ENCODE measurements at places on chromosomes 2 and 18.

GRCh38 chr2:132670496-132671150 lies 618 bp upstream of the LYPD1 start:
- DNase-seq: peak; percentile 52

- no peak for DNase-seq
These were observed 52.2 kb downstream of the C2orf74 start for GRCh38 chr2:61214171-61214570.

DNA sequence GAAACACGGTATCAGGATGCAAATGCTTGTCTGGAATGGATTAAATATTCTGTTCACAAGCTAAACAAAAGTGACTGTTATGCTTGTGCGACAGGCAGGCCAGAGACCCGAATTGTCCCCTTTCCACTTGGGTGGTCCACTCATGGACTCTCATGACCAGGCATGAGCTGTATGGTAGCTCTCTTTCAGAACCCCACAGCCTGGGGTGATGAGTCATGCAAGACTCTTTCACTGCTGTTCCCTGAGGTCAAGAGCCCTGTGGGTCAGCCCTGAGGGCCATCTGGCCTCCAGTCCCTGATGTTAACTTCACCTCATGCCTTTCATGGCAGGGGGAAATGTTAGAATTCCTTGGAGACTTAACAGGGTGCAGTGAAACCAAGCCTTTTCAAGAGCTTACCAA lies 13.7 kb upstream of the SAP130 start:
- no peak for DNase-seq

DNA sequence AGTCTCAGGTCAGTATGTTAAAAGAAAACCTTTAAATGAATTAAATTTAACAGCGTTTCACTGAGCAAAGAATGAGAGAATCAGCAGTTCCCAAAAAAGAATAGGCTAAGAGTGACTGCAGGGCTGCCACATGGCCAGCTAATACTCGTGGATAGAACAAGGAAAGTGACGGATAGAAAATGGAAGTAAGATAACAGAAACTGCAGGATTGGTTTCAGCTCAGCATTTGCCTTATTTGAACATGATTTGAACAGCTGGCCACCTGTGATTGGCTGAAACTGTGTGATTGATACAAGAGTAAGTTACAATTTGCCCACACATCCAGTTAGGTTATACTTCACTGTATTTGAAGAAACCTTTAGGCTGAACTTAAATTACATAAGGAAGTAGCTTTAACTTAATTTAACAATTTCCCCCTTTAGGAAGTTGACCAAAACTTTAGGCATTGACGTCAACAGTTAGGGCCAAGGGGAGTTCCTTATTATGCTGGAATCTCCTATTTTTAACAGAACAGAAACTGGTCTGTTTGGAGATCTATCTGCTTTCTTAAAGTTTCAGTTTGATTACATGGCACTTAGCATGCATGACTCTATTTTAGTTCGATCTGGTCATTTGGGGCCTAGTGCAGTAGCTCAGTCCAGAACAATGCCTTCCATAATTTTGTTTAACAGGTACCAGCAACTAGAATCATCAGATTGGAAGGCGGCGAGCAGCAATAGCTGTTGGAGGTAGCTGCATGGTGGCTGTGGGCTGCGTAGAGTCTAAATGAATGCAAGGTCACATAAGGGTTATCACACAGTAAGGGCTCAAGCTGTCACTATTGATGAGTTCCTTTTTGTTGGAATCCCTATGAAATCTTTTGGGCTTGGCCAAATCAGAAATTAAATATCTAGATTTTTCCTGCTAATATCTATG lies 143.4 kb downstream of the TRIM43 start:
- no peak for DNase-seq

DNA sequence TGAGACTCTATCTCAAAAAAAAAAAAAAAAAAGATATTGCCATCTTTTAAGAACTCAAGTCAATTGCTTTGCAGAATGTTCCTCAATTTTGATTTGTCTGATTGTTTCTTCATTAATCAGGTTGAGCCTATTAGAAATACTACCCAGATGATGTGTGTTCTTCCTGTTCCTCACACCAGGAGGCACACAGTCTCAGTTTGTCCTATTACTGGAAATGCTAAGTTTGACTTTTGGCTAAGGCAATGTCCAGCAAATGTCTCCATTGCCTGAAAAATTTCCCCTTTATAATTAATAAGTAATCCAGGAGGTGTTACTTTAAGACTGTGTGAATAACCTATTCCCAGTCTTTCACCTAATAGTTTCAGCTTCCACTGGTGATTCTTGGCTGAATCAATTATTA lies 28.4 kb downstream of the BOLA3 start:
- DNase-seq: no peak

GRCh38 chr18:28409811-28410210 lies 232.9 kb upstream of the CDH2 start:
- DNase-seq: no peak

GRCh38 chr2:106057206-106057605 lies 136.9 kb downstream of the UXS1 start:
- DNase-seq: no peak

DNA sequence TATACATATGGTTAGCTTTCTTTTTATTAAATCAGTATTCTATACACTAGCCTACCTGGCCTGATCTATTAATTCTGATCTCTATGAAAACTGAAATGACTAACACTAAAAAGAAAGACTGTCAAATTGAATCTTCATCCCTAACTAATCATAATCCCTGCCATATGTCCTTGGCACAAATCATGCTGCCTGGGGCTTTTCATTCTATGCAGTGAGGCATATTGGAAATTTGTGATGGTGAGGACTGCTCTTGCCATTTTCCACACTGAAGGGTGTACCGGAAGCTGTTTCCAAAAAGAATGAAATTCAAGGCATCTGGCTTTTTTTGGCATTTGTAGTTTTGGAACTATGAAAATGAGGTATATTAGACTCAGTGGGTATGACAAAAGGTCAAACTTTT lies 39.7 kb downstream of the RAPGEF4 start:
- DNase-seq: no peak

DNA sequence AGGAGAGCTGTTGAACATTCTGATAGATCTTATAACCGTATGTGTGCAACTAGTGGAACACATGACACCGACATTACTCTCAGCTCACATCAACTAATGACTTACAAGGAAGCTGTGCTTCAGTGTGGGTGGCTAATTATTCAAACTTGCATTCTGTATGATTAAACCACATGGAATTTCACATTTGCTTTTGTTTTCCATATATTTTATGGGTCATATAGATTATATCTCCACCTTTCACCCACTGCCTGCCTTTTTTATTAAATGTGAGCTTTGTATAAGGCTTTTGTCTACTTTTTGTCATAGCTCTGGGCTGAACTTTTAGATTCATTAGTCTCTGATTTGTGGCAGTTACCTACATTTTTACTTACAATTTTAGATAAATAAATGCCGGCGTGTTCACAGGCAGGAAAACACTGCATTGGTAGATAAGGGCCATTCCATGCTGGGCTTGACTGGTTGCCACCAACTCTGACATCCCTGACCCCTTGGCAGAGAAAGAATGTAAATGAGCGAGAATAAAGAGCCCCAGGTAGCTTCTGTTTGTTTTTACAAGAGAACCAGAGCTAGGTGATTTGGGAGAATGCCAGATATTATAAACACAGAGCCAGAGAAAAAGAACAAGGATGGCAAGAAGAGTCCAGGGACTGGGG lies 35.7 kb downstream of the LYPD6 start:
- no peak for DNase-seq

- no peak for DNase-seq
These were observed 94.8 kb upstream of the OTOS start for GRCh38 chr2:240235149-240235803.

DNA sequence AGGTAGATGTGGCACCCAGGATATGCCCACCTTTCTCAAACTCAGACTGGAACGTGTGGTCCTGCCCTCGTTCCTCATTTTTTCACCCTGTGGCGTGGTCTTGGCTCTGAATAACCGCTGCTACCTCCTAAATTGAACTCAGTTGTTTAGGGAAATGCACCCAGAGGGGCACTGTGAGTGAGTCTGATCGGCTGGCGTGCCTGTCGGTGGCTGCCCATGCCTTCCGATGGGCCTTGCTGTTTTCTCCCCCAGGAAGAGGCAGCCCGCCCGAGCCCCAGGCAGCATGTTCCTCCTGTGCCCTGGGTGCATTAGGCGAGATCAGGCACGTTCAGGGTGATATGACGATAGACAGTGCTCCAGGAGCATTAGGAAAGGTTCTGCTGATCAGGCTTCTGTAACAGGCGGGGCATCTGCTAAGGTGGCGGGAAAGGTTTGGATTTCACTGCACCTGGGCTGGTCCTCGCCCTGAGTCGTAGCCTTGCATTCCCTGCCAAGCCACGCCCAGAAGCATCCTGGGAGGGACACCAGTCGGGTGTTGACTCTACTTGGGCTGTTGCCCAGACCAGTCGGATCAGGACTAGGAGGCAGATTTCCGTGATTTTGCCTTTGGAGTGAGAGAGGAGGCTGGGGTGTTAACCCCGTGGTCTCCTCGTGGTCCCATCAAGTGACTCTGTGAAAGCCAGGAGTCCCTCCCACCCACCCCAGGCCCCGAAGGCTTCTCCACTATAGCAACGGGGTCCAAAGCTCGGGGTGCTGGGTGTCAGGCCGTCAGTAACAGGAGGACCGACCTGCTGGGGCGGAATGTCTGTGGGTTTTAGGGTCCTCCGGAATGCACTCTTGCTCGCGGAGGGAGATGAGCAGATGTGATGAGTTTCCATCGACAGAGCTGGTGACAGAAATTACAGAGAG lies 75.1 kb downstream of the SH3BP4 start:
- DNase-seq: no peak

GRCh38 chr2:187615364-187615763 lies 61.1 kb upstream of the TFPI start:
- DNase-seq: no peak

DNA sequence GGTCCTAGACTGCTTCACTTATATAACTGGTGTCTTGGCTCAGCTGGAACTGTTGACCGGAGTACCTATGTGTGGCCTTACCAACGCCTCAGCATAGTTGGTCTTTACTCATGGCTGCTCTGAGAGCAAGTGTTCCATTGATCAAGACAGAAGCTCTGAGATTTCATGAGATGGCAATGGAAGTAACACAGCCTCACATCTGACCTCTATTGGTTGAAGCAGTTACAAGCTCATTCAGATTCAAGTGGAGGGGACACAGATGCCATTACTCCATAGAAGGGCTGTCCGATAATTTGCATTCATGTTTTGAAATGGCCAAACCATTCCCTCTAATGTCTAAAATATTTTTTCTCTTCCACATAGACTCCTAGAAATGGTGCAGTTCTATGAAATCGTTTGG lies 46.4 kb upstream of the STK39 start:
- no peak for DNase-seq

DNA sequence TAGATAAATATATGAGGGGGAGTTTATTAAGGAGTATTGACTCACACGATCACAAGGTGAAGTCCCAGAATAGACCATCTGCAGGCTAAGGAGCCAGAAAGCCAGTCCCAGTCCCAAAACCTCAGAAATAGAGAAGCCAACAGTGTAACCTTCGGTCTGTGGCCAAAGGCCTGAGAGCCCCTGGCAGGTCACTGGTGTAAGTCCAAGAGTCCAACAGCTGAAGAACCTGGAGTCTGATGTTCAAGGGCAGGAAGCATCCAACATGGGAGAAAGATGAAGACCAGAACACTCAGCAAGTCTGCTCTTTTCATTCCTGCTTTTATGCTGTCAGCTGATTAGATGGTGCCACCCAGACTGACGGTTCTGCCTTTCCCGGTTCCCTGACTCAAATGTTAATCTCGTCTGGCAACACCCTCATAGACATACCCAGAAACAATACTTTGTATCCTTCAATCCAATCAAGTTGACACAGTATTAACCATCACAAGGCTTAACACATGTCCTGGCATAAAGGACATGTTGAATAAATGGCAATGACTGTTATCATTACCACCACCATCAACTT lies 56.7 kb downstream of the MAPK4 start:
- no peak for DNase-seq

DNA sequence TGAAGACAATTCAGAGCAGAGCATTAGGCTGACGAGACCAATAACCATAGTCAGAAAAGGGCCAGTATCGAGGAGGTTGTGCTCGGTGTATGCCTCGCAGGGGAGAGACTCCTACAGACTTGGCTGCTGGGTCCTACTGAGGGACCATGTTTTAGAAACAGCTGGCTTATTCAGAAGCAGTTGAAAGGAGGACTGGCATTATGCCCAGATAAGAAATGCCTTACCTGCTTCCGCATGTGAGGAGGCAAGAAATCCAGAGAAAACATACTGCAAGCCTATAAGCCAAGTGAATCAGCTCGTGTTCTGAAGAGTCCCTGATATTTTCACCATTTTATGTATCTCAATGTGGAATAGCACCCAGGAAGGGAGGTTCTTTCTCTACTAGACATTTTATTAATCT lies 434.7 kb downstream of the GRB14 start:
- no peak for DNase-seq

DNA sequence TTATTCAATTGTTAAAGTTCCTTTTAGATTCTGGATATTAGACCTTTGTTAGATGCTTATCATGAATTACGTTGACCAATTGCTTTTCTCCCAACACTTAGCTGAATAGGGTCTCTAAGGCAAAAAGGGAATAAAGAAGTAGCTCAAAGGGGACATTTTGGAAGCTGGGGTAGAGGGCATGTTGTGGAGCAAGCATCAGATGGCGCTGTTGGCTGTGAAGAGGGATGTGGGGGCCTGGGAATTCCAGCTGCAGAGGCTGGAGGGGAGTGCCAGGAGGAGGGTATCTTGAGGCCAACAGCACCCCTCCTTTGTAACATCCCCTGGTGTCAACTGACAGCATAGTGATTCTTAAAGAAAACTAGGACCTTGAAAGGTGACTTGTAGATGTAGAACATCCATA lies 198.2 kb downstream of the ADCYAP1 start:
- DNase-seq: no peak

DNA sequence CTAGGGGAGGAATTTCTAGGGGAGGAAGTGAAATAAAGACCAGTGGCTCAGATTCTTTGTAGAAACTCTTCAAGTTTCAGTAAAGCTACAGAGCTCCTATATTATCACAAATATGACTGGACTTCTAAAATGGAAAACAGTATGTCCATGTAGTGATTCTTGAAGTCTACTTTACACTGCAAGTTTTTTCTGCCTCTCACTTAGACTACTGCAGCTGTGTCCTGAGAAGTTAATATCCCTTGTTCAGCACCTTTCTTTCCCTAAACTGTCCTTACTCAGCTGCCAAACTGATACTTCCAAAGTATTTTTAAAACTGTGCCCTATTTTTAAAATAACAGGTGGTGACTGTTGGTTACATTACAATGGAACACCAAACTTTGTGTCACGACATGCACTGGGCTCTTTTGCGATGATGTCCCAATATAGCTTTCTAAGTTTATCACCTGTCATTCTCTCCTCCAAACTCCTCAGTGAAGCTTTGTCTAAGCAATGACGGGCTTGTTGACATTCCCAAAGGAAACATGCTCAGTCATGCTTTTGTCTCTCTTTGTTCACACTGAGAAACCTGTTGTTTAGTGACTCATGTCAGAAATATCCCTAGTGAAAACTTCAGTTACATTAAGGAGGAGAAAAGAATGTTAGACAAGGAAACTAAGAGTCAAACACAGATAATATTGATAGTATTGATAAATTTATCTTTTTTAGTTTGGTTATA lies 341.1 kb downstream of the ARL6IP6 start:
- DNase-seq: no peak

GRCh38 chr2:110805894-110806452 lies 73.6 kb downstream of the ACOXL start:
- no peak for DNase-seq
